ENCODE measurements at places on chromosomes 6 and 20. TPM values are rescaled to one million over a fixed set of nuclear protein-coding genes. Genes with fewer than 3 reads are reported as not detected.

CD40 gene
- total RNA-seq, result 26.3 TPM

DNA sequence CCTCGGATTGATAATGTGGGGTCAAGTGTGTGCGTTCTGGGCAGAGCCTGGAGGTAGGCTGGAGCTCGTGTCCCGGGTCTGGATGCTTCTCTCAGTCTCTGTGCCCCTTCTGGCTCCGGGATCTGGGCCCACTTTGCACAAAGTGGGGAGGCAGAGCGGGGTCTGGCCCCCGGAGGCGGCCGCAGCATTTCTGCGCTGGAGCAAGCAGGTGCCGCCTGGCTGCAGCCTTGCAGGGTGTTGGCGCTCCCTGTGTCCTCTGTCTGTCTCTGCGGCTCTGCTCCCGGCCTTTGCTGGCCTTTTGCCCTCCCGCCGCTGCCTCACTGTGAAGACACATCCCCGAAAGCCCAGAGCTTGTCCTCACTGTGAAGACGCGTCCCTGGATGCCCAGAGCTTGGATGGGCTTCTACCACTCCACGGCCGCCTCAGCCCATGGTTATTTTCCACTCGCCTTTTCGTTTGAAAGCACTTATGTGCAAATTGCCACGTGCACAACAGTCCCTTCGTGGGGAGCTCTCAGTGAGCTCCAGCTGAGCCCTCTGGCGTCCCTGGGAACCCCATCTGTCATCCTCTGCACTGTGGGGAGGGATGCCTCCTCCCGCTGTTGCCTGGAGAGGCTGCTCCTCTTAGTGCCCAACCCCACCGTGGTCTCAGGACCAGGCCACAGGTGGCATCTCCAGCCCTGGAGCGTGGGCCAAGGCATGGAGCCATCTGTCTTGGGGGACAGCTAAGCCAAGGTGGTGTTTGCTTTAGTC is 17.4 kb downstream of the SLCO4A1 start:
- peaks cover 13% of the 10 kb centered on the region for H3K4me1 ChIP-seq
- DNase-seq, result peak; percentile 74
- no peaks in the 10 kb centered on the region for H3K36me3 ChIP-seq

BPI gene
- total RNA-seq, result 0.51 TPM

DNA sequence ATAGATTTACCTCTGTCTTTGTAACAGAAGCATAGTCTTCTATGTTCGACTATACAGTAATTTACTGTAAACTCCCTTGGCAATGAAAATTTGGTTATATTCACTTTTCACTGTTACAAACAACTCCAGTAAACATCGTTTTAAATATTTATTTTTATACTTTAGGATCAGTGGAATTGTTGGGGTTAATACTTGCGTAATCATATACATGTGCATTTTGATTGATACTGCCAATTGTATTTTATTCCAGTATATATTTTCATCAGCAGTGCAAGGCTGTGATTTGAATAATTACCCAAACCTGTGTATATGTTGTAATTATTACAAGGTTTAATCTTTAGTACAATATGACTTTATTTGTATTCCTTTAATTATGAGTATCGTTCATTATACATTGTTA is 255.7 kb downstream of the ARID1B start:
- H3K4me1 ChIP-seq, result peaks cover 45% of the 10 kb centered on the region
- H3K27me3 ChIP-seq, result no peaks in the 10 kb centered on the region
- DNase-seq, result no peak
- peak overlapping the region; percentile 46 for H3K4me3 ChIP-seq
- no peaks in the 10 kb centered on the region for H3K36me3 ChIP-seq

GRCh38 chr6:37375376-37375775 is 21.6 kb downstream of the RNF8 start:
- peaks cover 12% of the 10 kb centered on the region for H3K4me1 ChIP-seq
- no peak overlapping the region for H3K4me3 ChIP-seq
- H3K36me3 ChIP-seq, result peaks cover 27% of the 10 kb centered on the region

DNA sequence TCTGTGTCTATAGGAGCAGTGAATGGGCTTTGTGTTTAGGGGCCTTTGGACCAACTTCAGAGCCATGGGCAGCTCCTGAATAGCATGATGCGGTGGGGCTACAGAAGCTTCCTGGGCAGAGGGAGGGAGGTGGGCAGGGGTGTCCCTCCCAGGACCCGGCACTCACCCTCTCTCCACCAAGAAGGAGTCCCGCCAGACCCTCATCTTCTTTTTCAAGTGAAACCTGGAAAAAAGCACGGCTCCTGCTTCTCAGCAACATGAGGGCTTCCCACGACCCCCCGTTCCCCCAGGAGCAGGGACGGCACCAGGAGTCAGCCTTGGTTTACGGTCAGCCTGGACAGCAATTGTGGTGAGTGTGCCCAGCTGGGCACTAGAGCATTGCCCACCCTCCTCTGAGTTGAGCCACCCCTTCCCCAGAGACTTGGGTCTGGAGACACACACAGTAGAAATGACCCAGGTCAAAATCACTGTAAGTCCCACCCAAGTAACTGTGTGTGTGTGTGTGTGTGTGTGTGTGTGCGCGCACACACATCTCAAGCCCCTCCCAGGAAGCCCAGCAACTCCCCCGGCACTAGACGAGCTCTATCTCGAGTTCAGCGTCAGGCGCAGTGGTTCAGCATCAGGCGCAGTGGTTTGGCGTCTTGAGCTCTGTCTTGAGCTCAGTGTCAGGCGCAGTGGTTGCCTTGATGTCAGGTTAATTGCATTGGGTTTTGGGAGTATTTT is 108.2 kb downstream of the SULF2 start:
- H3K27me3 ChIP-seq, result no peaks in the 10 kb centered on the region
- H3K4me3 ChIP-seq, result no peak overlapping the region
- DNase-seq, result no peak
- peaks cover 7% of the 10 kb centered on the region for H3K4me1 ChIP-seq
- no peaks in the 10 kb centered on the region for H3K36me3 ChIP-seq

- H3K4me3 ChIP-seq, result no peak overlapping the region
- no peaks in the 10 kb centered on the region for H3K27me3 ChIP-seq
- H3K27ac ChIP-seq, result no peak overlapping the region
- no peaks in the 10 kb centered on the region for H3K36me3 ChIP-seq
- DNase-seq, result no peak
Observed at GRCh38 chr6:139338795-139339194, 35.7 kb downstream of the CITED2 start.

DNA sequence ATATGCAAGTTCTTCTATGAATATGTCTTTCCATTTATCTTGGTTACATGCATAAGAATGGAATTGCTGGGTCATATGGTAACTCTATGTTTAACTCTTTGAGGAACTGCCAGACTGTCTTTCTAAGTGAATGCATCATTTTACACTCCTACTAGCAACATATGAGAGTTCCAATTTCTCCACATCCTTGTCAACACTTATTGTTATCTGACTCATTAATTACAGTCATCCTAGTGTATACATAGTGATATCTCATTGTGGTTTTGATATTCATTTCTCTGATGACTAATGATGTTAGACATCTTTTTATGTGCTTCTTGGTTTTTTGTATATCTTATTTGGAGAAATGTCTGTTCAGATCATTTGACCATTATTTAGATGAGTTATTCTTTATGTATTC is 96.7 kb upstream of the LAMP5 start:
- no peaks in the 10 kb centered on the region for H3K27me3 ChIP-seq
- no peak overlapping the region for H3K4me3 ChIP-seq
- H3K4me1 ChIP-seq, result no peaks in the 10 kb centered on the region
- no peak overlapping the region for H3K27ac ChIP-seq
- no peak for DNase-seq
- H3K36me3 ChIP-seq, result no peaks in the 10 kb centered on the region

ARFGEF3 gene
- 52.7 TPM for total RNA-seq

DNA sequence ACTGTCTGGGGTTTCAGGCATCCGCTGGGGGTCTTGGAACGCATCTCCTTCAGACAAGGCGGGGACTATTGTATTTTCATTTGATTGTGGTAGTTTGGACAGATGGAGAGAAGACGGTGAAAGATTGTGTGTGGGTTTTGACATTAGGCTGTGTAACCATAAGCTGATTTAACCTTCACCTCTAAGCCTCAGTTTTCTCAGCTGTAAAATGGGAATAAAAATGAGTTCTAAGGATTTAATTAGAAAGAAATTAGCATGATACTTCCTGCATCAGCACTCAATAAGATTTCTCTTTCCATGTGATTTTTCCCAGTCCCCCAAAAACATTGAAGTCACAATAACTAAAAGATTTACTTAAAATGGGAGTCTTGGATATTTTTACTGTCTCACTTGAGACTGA is 78.1 kb downstream of the CBFA2T2 start:
- H3K27me3 ChIP-seq, result no peaks in the 10 kb centered on the region
- peaks cover 20% of the 10 kb centered on the region for H3K4me1 ChIP-seq
- no peaks in the 10 kb centered on the region for H3K36me3 ChIP-seq
- H3K4me3 ChIP-seq, result no peak overlapping the region
- no peak overlapping the region for H3K27ac ChIP-seq

DLK2 gene
- total RNA-seq, result 0.34 TPM

AAR2 gene
- total RNA-seq, result 19.9 TPM

- no peak for DNase-seq
- no peak overlapping the region for H3K27ac ChIP-seq
- no peak overlapping the region for H3K4me3 ChIP-seq
Observed at GRCh38 chr6:130467146-130468050, 101.6 kb downstream of the TMEM200A start.

GRCh38 chr6:99318566-99318965 is 30.9 kb downstream of the FAXC start:
- no peak overlapping the region for H3K4me3 ChIP-seq
- no peaks in the 10 kb centered on the region for H3K27me3 ChIP-seq

NR2E1 gene
- not detected for total RNA-seq

CCN5 gene
- total RNA-seq, result 44.9 TPM

DNA sequence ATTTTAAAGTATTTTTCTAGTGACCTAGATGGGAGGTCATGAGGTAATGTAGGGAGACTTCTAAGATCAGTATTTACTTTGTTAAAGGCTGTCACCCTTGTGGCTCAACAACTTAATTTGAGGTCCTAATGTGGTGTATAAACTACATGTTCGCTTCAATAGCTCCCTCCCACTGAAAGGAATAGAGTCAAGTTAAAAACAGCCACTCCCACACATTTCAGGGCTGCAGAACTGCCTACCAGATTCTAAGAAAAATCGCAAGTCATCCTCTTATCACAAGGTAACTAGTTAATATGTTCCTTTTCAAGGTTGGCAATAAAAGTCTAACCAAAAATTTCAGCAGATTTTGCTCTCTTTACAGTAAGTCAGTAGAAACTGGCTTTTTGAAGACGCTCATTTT is 15.1 kb downstream of the GSTA1 start:
- H3K27me3 ChIP-seq, result no peaks in the 10 kb centered on the region
- H3K4me1 ChIP-seq, result no peaks in the 10 kb centered on the region
- H3K4me3 ChIP-seq, result no peak overlapping the region
- no peak overlapping the region for H3K27ac ChIP-seq

DNA sequence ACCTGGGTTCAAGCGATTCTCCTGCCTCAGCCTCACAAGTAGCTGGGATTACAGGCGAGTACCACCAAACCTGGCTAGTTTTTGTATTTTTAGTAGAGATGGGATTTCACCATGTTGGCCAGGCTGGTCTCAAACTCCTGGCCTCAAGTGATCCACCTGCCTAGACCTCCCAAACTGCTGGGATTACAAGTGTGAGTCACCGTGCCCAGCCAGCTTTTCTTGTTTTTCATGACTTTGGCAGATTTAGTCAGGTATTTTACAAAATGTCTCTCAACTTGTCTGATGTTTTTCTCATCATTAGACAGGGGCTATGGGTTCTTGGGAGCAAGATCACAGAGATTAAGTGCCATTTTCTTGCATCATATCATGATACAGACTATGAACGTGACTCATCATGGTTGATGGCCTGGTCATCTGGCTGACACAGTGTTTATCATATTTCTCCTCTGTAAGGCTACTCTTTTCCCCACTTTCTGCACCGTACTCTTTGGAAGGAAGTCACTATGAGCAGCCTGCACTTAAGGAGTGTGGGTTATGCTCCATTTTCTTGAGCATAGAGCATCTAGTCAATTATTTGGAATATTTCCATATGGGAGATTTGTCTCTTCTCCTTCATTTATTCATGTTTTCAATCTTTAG is 67.8 kb downstream of the RNF182 start:
- no peak for DNase-seq
- no peaks in the 10 kb centered on the region for H3K36me3 ChIP-seq
- H3K4me1 ChIP-seq, result no peaks in the 10 kb centered on the region
- no peak overlapping the region for H3K4me3 ChIP-seq
- H3K27ac ChIP-seq, result no peak overlapping the region

ARHGAP18 gene
- 56.8 TPM for total RNA-seq

DNA sequence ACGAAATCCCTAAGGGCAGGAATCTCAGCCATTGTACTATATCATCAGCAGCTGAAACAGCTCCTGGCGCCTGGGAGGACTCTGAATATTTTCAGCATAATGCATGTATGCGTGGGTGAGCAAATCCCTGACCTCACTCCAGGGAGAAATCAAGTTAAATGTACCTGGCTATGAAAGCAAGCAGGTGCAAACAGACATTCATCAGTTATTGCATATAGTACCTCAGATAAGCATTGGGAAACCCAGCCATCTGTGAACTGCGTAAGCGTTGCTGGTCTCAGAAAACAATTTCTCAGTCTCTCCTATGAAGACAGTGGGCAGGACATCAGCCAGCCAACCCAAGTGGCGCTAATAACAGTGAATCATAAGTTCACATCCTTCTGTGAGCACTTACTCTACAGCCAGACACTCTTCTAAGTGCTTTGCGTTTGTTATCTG is 622.6 kb downstream of the EPM2A start:
- H3K4me1 ChIP-seq, result no peaks in the 10 kb centered on the region
- no peak overlapping the region for H3K27ac ChIP-seq
- DNase-seq, result no peak
- no peaks in the 10 kb centered on the region for H3K27me3 ChIP-seq
- H3K4me3 ChIP-seq, result no peak overlapping the region

GRCh38 chr20:61556111-61556510 is 304.1 kb downstream of the CDH4 start:
- DNase-seq, result no peak
- H3K36me3 ChIP-seq, result no peaks in the 10 kb centered on the region
- no peak overlapping the region for H3K4me3 ChIP-seq
- no peaks in the 10 kb centered on the region for H3K4me1 ChIP-seq
- H3K27ac ChIP-seq, result no peak overlapping the region

SLC17A1 gene
- total RNA-seq, result not detected

ZNF337 gene
- 12.9 TPM for total RNA-seq

- no peaks in the 10 kb centered on the region for H3K27me3 ChIP-seq
- peaks cover 22% of the 10 kb centered on the region for H3K4me1 ChIP-seq
- no peak overlapping the region for H3K4me3 ChIP-seq
- no peak for DNase-seq
- H3K36me3 ChIP-seq, result peaks cover 27% of the 10 kb centered on the region
- H3K27ac ChIP-seq, result no peak overlapping the region
Observed at GRCh38 chr6:29726571-29727194, 3.4 kb downstream of the HLA-F start.

GRCh38 chr6:70424291-70424690 is 11.0 kb downstream of the FAM135A start:
- no peaks in the 10 kb centered on the region for H3K36me3 ChIP-seq
- no peaks in the 10 kb centered on the region for H3K4me1 ChIP-seq
- no peak overlapping the region for H3K27ac ChIP-seq
- H3K27me3 ChIP-seq, result no peaks in the 10 kb centered on the region
- H3K4me3 ChIP-seq, result no peak overlapping the region

Measured in upper lobe of left lung (tissue), 6 donors.